Cerebellar cortex (tissue), 1 donor: ENCODE measurements at places on chromosomes 1 and 21.

DNA sequence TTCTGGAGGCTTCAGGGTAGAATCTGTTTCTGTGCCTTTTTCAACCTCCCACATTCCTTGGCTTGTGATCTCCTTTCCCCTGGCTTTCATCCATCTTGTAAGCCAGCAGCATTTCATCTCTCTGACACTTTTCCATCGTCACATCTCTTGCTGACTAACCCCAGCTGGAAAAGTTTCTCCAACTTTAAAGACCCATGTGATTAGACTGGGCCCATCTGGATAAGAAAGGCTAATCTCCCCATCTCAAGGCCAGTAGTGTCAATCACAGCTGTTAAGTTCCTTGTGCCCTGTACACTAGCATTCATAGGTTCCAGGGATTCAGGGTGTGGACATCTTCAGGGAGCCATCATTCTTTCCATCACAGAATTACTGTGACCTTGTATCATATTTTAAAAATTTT lies 452.1 kb downstream of the TTLL7 start:
- no peak for DNase-seq

DNA sequence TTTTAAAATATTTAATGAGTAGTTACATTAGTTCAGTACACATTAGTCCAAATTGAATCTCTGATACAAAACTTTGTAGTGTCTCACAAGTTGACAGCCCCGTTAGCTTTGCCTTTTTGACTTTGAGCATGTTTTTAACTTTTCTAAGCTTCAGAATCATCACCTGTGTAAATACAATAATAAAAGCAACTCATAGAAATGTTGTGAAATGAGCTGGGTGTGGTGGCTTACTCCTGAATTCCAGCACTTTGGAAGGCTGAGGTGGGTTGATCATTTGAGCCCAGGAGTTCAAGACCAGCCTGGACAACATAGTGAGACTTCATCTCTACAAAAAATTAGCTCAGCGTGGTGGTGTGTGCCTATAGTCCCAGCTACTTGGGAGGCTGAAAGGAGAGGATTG lies 11.1 kb downstream of the RRP15 start:
- no peak for DNase-seq

DNA sequence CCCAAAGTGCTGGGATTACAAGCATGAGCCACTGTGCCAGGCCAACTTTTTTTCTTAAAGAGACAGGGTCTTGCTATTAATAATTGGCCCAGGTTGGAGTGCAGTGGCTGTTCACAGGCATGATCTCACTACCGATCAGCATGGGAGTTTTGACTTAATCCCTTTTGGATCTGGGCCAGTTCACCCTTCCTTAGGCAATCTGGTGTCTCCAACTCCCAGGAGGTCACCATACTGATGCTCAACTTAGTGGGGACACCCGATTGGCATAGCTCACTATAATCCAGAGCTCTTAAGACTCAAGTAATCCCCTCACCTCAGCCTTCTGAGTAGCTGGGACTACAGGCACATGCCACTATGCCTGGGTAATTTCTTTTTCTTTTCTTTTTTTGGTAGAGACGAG lies 64.2 kb upstream of the SCYL3 start:
- DNase-seq = no peak

DNA sequence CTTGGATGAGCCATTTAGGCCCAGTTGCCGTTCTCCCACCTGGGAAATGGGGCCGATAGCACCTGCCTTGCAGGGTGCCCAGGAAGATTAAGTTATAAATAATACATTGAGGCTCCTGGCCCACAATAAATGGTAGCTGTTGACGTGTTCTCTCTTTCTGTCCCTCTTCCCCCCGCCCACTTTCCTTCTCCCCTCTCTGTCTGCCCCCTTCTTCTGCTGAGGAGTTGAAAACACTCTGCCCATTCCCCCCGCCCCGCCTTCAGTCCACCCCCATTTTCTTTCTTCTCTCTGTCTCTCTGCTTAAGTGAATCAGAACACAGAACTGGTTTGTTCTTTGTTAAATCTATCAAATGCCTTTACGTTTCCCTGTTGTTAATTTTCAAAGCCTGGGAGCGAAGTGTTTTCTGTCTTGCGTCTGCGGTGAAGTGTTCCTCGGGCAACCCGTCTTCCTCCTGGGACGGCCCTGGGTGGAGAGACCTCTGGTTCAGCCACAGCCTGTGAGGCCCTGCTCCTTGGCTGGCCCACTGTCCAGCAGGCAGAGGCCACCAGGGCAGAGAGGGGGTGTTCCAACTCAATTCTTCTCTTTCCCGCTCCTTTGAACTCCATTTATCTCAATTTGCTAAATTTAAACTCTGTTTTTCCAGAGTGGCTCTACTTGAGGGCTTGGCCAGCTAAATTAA lies 29.3 kb upstream of the SELENON start:
- DNase-seq = no peak

GRCh38 chr1:215648957-215649356 lies 81.9 kb downstream of the KCTD3 start:
- no peak for DNase-seq

DNA sequence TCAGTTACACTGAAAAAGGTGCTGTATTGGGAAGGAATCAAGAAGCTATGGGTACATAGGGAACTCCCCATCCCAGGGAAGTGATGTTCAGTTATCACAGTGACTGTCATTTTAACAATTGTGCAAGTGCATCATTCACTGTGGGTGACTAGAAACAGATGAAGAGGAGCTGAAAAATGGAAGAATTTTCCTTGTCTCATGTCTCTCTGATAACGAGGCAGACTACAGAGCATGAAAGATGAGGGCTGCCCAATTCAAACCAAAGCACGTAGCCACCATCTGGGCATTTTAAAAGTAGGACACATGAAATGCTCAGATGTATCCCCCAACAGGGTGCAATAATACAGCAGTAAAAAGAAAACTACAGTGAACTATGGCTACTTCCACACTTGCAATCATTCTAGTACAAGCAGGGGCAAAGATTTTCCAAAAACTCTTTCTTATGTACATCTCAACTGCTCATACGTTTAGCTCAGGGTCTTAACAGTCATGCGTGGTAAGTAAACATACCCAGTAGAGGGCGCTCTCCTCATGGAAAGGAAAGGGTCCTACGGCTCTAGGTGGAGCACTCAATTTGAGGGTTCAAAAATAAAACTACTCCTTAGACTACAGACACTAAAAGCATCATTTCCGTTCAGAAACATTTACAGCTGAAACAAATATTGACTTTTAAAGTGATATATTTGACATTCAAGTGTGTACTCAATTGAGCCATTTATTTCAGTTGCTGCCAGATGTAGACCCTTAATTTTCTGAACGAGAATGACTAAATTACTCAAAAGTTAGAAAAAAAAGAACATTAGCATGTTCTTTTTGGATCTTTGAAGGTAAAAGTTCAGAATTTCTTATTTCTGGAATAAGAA lies 143.2 kb downstream of the KCTD3 start:
- peak; percentile 45 for DNase-seq

- no peak for DNase-seq
Observed at GRCh38 chr1:223260712-223261111, 103.3 kb downstream of the SUSD4 start.

DNA sequence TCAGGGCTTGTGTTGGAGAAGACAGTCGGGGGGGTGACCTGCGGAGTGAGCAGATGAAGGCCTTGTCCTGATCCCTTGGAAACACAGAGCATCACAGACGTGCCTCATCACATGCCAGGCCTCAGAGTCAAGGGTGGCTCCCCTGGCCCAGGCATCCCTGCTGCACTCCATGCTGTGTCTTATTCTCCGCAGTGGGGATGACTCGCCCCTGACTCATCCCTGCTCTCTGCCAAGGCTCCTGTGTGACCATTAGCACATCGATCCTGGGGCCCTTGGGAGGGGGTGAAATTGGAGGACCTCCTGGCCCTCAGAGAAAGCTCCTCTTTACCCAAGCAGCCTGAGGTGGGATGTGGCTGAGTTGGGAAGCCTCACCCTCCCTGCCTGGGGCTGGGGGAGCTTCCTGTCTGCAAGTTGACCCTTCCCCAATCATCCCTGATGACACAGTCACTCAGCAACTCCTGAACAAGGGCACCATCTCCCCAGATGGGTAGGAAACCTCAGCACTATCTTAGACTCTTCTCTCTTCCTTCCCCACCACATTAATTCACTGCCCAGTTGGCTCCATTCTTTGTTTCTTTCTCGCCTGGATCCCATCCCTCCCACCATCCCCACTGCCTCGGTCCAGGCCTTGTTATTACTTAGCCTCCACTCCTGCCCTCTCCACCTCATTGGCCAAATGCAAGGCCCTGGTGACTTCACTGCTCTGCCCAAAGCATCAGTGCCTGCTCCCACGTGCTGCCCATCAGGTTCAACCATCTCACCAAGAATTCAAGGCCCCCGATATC lies 74.6 kb downstream of the CAMK2N1 start:
- DNase-seq = peak; percentile 38

- no peak for DNase-seq
Observed at GRCh38 chr1:188986745-188987417, 1490.8 kb downstream of the BRINP3 start.

GRCh38 chr1:82598337-82598736 lies 797.6 kb downstream of the ADGRL2 start:
- DNase-seq = no peak

DNA sequence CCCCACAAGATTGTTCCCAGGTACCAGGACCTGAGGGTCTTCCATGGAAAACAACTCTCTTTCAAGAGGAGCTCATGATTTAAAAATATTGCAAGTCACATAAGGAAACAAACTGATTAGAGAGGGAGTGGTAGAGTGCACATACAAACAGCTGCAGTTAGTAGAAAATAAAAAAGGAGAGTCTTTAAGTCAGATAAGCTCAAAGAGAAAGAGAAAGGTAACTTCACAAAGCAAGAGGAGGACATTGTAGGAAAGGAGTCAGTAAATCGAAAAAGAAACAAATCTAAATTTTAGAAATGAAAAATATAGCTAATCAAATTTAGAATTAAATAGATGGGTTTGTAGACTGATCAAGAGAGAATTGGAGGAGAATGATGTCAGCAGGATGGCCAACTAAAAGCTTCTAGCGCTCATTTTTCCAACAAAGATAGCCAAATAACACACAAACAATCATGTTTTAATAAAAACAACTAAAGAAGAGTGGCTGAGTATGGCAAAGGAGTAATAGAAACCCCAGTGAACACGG lies 86.1 kb upstream of the CD53 start:
- no peak for DNase-seq

GRCh38 chr1:223001653-223002634 lies 141.1 kb downstream of the TLR5 start:
- no peak for DNase-seq

- DNase-seq = no peak
Observed at GRCh38 chr1:193411215-193411614, 224.8 kb upstream of the B3GALT2 start.

GRCh38 chr1:171431994-171432393 lies 53.3 kb upstream of the PRRC2C start:
- no peak for DNase-seq
